Mucosa of gallbladder (tissue), 1 donor: ENCODE measurements at places on chromosomes 2 and 18.

GRCh38 chr18:60018618-60019462 is 119.0 kb downstream of the PMAIP1 start:
- DNase-seq, result no peak

DNA sequence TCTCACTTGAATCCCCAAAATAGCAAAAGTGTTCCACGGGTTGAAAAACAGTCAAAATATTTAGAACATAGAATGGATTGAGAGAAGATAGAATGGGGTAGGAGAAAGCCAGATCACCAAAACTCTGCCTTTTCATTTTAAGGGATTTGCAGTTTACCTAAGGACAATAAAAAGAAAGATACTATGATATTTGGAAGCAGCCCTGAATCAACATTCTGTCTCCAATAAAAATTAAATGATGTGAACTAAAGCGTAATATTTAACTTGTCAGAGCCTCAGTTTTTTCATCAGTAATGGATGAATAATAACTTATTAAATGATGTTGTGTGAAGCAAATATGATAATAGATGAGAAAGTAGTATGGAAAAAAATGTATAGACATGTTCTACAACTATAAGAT is 100.2 kb upstream of the REG3G start:
- DNase-seq, result no peak

DNA sequence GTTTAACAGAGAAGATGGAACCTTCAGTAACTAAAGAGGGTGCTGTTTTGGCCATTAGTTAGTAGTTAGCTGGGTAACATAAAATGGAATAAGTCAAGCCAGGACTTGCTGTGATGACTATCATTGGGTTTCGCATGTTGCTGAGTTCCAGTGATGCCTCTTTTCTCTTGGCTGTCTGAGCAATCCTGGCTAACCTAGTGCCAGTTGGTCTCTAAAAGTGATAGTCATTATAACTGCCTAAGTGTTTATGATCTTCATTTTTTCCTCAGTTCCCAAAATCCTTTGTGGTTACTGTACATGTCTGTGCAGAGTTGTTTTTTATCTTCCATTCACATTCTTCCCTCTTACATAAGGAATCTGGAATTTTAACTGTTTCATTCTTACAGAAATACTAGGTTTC is 33.4 kb downstream of the WDR43 start:
- no peak for DNase-seq

DNA sequence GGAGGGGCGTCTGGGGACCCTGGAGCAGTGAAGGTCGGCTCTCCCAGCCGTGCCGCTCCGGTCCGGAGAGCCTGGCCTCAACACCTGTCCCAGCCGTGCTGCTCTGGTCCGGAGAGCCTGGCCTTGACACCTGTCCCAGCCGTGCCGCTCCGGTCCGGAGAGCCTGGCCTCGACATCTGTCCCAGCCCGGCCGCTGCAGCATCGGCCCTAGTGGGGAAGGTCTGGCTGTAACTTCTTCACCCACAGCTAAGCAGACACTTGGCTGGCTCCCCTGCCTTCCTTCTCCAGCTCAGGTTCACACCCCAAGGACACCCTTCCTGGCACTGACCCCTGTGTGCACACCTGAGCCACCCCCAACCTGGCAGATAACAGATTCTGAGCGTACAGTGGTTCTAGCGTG is 4.6 kb downstream of the KCNG2 start:
- DNase-seq, result no peak

GRCh38 chr2:30408961-30409387 is 38.1 kb upstream of the LCLAT1 start:
- no peak for DNase-seq

- DNase-seq, result no peak
Measured at GRCh38 chr18:41265047-41265446, 690.0 kb upstream of the PIK3C3 start.

DNA sequence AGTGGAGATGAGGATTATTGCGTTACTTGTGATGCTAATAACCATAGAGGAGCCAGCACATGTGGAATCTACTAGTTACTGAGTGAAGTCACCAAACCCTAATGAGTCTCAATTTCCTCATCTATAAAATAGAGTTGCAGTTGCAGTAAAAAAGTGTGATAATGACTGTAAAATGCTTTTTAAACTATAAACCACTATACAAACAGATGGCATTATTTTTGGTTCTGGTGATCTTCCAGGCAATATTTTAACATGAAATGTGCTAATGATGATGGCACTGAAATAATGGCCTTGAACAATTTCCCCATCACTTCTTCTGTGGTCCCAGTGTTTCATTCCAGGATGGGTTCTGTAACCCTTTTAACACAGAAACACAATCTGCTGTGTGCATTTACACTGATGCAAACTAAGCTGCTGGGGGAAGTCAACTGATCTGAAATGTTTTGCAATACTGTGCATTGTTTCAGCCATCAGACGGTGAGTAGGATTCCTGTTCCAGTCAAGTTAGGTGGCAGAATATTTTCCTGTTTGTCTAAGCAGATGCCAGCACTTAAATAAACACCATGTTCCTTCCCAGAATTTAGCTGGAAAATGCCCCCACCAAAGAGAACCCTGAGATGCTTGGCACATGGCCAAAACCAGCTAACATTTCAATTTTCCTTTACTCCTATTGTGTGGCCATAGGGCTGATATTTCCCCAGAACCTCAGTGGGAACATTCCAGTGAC is 52.6 kb downstream of the TACR1 start:
- no peak for DNase-seq

GRCh38 chr2:225207043-225207442 is 164.8 kb upstream of the DOCK10 start:
- no peak for DNase-seq

DNA sequence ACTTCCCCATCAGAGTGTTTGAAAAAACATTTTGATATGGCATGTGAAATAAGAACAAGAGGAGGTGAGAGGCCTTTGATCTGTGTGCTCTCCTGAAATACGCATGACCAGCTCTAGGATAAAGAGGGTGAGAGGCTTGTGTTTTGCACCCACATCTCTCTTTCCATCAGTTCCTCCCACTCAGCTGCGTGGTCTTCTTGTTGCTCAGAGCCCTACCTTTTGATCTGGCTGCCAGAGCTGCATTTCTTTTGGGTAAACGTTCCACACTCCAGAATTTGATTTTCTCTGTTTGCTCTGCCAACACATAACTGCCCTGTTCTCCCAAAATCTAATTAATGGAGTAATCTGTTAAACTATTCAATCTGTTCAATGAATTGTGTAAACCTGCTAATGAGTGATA is 72.0 kb upstream of the FN1 start:
- DNase-seq, result no peak

GRCh38 chr2:48715042-48715899 is 40.3 kb downstream of the LHCGR start:
- DNase-seq, result peak; percentile 28

DNA sequence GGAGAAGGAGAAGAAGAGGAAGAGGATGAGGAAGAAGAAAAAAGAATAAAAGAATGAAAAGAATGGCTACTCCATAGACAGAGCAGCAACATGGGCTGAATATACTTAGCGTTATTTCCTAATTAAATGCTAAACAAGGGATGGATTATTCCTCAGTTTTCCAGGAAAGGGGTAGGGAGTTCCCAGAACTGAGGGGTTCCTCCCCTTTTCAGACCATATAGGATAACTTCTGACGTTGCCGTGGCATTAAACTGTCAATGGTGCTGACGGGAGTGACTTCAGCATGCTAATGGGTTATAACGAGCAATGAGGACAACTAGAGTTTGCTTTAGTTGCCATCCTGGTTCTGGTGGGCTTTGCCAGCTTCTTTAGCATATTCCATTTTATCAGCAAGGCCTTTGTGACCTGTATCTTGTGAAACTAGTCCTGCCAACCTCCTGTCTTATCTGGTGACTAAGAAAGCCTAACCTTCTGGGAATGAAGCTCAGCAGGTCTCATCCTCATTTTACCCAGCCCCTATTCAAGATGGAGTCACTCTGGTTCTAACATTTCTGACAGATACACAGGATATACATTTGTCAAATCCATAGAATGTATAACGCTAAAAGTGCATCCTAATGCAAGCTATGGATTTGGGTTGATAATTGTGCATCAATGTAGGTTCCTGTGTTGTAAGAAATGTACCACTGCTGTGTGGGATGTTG is 152.3 kb downstream of the MAIP1 start:
- DNase-seq, result no peak

DNA sequence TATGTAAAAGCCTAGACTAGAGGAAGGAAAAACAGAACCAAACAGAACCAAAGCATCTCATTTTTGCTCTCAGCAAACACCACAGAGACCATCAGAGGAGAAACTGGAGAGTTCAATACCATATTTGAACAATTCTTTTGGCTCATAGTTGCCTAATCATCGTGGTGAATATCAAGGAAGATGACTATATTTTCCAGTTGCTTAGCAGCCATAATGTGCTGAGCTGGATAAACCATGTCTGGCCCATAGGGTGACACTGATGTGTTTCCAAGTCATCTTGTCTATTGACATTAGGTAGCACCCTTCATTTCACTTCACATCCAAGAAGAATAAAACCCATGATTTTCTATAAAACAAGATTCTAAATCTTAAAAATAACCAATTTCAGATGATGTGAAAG is 5.9 kb upstream of the XRCC5 start:
- DNase-seq, result no peak

GRCh38 chr2:167721593-167721992 is 525.8 kb downstream of the STK39 start:
- no peak for DNase-seq

DNA sequence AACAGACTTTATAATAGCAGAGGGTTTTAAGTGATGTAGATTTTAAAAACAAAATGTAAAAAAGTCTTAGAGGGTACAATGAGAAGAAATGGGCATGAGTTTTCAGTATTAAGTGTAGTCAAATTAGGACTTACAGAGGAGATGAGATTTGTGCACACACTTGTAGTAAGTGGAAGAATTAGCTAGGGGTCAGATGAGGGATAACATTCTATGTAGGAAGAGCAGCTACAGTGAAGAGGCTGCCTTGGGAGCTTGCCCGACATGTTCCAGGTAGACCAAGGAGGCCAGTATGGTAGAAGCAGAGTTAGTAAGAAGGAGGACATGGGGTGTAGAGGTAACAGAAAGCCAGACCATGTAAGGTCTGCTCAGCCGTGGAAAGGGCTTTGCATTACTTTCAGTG is 189.2 kb upstream of the DSEL start:
- no peak for DNase-seq

- no peak for DNase-seq
Measured at GRCh38 chr18:3148930-3149535, 70.7 kb downstream of the MYOM1 start.

DNA sequence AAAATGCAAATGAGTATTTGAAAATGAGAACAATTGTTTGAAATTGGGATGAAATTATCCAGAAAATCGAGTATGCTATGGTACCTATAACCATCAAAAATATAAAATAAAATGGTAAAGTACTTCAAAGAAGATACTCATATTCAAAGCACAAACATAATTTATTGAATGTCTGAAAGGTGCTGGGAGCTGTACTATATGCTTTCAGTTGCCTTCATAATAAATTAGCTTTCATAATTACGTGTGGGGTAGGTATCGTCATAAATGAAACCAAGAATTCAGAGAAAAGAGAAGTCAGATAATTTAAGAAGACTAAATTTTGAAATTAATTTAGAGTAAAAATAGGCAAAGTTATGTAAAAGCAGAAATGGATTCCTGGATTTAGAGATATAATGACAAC is 721.9 kb upstream of the ACVR2A start:
- DNase-seq, result no peak

DNA sequence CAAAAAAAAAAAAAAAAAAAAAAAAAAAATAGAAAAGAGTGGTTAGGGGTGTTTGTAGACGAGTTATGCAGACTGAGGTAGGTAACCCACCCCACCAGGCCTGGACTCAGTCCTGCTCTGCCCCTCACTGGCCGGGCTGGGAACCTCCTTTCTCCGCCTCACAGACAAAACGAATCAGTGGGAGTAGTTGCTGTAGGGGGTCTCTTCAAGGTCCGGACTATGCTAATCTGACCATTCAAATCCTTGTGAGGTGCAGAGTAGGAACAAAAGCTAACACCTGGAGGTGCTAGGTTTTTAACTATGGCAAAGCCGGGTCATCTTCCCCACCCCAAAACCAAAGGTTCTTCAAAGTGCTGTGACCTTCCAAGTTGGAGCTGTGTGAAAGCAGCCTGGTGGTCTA is 223.7 kb downstream of the SLC4A3 start:
- no peak for DNase-seq

DNA sequence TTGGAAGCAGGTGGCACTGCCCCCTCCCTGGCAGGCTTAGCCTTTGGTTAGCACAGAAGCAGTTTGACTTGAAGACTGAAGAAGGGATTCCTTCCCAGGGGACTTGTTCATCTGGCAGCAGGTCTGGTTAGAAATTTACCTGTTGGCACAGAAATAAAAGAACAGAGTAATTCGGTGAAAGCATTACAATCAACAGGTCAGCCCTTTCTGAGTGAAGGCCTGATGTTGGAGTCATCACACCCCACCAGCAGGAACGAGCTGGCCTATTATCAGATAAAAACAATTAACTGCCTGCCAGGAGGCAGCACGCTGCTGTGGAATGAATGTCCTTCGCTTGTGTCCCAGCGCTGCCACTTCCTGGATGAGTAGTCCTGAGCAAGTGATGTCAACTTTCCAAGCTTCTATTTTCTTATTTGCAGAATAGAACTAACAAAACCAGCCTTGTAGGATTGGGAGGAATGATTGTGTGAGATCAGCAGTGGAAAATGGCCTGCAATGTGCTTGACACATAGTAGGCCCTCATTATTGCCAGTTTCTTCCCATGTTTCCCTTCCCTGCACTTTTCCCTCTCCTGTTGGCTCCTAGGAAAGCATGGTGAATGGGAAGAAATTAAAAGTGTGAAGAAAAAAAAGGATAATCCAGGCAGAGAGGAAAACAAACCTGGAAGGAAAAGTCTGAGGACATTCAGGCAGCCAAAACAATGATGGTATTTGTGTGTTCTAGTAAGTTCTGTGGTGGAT is 29.0 kb downstream of the LGALSL start:
- peak; percentile 77 for DNase-seq

DNA sequence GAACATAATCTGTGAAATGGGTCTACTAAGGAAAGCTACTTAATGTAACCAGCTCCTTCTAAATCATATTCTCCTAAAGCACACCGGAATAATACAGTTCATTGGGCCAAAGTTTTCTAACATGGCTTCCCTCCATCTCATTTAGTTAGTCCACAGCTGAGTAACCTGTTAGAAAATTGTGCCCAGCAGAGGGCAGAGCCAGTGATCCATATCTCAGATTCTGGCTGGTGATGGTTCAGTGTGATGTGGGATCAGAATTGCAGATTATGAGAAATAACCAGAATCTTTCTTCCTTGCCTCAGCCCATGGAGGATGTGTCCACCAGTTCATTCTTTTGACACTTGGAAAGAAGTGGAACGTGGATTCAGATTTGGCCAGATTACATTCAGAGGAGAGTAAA is 9.4 kb upstream of the CTLA4 start:
- no peak for DNase-seq

GRCh38 chr2:59900728-59901452 is 652.6 kb downstream of the BCL11A start:
- DNase-seq, result no peak

DNA sequence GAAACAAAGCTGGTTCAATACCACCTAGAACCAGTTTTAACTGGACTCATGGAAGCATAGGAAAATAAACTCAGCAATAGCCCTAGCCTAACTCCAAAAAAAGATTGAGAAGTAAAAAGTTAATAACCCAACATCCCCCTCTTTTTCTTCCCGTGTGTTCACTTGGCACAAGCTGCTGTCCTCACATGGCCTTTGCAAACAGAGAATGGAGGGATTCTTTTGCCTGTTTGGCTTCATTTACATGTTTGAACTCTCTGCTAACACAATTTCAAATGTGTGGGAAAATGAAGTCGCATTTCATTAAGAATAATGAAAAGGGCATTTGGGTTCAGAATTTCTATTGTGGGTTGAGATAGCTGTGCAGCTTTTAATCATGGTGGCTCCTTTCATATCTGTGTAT is 589.2 kb upstream of the LRRTM1 start:
- DNase-seq, result no peak

- DNase-seq, result no peak
Measured at GRCh38 chr18:59012815-59013705, 126.6 kb upstream of the SEC11C start.
